Fibroblast of skin of right biceps (primary cell): ENCODE measurements at places on chromosomes 13 and 19.

DNA sequence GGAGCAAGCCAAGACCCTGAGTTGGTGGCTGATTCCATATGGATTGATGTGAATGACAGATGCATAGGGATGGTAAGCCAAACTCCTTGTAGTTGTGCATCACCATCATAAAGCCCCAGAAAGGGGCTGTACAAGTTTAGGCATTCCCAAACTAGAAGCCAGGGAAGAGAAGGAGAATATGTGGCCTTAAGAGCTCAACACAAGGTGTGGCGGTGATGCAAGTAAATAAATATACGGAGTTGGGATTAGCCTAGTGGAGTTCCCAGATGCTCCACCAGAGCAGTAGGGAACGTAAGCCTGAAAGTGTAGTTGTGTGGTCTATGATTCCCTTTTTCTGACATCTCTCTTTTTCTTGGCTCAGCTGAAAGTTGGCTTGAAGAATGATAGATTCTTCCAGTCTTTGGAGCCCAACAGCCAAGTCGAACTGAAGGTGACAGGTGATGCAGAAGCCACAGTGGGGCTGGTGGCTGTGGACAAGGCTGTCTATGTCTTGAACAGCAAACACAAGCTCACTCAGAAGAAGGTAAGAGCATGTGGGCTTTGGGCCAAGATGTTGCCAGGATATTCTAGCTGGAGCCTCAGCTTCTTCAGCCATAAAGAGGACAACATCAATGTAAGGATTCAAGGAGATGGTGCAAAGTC, 30.1 kb downstream of the RDH8 start:
- peak; percentile 36 for DNase-seq

DNA sequence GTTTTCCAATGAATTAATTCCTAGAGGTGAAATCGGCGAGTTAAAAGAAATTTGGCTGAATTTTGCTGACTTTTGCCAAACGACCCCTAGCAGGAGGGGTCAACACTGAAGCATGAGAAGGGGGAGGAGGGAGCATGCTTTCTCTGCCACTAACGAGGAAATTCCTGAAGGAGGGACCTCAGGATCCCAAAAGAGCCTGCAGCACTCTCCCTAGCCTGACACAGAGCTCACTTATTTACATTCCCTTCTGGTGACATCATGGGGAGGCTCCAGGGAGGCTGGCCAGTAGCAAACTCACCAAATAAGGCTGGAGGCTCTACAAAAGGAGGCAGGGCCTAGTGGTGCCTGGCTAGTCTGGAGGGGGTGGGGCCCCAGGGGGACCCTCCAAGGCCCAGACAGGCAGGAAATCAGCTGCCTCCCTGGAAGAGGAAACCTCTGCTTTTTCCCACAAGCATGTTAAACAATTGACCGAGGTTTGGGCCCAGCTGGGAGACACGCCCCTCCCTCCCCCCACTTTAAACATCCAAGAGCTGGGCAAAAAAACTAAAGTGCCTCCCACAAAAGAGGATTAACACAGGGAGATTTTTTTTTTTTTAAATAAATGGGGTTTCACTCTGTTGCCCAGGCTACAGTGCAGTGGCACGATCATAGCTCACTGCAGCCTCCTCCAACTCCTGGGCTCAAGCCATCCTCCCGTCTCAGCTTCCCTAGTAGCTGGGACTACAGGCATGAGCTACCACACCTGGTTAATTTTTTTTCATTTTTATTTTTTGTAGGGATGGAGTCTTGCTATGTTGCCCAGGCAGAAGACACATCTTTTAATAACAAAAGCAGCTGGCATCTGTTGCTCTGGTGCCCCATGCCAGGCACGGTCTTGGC, 2.1 kb downstream of the DAPK3 start:
- peak; percentile 100 for DNase-seq

- no peak for DNase-seq
Observed at GRCh38 chr13:99353246-99353600, 46.0 kb upstream of the GPR183 start.

DNA sequence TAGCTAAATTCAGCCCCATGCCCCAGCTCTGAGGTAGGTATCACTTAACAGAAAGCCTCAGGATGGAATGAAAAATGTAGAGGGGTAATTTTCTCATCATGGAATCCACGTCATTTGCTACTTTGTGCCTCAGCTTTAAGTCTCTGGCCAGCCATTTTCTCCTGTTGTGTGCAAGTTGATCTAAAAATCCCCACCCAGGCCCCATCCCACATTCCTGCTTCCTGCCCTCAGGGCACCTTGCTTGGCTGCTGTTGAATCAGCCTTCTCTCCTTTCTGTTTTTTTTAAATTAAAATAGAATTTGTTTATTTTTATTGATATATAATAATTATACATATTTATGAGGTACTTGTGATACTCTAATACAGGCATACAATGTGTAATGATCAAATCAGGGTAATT, 179.9 kb upstream of the TSHZ3 start:
- no peak for DNase-seq
